ENCODE measurements at places on chromosomes 7 and 10.

GRCh38 chr7:117048114-117048866 lies 95.0 kb downstream of the ST7 start:
- DNase-seq = no peak

- no peak for DNase-seq
Measured at GRCh38 chr7:16563281-16564022, 36.8 kb downstream of the LRRC72 start.

DNA sequence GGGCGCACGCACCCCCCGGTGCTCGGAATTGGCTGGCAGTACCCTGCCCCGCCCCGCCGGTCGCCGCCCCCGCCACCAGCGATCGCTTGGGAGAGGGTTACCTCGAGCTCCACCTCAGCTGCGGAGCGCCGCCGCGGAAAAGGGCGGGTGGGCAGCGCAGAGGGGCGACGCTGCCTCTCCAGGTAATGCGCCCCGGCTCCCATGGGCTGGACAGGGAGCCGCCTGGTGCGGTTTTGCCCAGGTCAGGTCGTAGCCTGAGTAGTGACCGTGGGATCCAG lies 1.3 kb downstream of the PFKFB3 start:
- no peak for DNase-seq

DNA sequence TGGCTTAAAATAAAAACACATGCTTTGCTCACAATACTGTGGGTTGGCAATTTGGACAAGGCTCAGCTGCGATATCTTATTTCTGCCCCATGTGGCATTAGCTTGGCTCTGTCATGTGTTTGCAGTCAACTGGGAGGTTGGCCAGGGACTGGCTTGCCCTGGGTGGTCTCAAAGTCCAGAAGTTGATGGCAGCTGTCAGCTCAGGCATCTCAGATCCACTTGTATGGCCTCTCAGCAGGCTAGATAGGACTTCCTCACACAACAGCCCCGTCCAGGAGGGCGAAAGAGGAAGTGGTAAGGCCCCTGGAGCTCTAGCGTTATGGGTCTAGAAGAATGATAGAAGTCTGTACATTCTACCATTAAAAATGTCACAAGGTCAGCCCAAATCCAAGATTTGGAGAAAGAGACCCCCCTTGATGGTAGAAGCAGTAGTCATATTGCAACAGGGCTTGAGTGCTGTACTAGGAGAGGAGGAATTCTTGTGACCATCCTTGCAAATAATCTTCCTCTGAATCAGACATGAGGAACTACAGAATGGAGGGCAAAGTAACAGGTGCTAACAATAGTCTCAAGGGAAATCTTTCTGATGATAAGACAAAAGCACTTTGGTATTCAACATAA lies 166.2 kb downstream of the FAM107B start:
- DNase-seq = no peak

GRCh38 chr7:39621784-39622411 lies 1.5 kb upstream of the RALA start:
- no peak for DNase-seq

DNA sequence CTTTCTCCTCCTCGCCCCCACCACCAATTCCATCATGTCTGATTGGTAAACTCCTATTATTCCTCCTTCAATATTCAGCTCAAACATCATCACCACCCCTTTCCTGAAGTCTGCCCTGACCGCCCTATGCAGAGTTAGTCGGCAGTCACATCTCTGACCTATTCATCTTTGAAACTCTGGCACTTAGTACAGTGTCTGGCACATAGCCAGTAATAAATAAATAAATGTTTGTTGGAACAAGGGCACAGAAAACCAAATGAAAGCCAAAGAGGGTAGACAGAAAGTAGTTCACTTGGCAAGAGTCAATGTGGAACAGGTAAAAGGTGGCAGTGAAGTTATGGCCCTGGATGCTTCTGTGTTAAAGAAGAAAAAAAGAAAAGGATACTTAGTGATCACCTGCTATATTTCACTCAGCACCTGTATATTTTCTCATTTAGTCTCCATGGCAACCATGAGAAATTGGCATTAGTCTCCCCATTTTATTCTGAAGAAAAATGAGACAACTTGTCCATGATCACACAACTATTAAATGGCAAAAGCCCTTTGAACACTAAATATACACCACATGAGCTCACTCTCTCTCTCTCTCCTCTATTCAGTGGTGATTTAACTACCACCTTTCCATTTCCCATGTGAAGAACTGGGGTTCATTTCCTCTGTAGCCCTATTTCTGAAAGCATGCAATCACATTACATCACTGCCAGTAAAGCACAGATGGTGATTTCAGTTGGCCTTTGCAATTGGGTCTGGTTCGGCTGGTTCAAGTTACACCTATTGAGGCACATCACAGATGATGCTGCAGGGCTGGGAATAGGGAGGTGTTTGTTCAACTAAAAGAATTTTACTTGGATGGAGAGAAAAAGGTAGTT lies 25.3 kb downstream of the CHCHD3 start:
- DNase-seq = no peak
